Amygdala (tissue), 56 donors: ENCODE measurements at places on chromosomes 7 and 10.

DNA sequence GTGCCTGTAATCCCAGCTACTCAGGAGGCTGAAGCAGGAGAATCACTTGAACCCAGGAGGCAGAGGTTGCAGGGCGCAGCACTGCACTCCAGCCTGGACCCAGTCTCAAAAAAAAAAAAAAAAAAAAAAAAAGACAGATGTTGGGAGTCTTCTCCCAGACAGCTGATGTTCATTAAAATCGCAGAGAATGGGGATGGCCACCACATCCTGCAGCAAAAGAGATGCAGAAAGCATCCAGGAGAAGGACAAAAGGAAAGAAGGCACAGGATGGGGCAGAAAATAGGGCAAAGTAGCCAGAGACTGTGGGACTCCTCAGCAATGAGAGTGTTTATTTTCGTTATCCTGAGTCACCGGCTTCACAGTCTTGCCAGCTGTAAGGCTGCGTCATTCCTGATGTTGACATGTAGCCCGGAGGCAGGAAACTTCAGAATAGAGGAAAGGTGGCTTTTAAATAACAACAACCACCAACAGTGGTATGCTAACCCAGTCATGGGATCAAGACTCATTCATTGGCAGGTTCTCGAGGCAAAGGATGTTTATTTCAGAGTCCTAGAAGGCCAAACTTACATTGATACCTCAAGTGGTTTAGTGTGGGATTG lies 149.5 kb upstream of the SVIL start:
- DNase-seq = no peak

- no peak for DNase-seq
These were observed 32.5 kb upstream of the TMEM273 start for GRCh38 chr10:49220679-49221078.

DNA sequence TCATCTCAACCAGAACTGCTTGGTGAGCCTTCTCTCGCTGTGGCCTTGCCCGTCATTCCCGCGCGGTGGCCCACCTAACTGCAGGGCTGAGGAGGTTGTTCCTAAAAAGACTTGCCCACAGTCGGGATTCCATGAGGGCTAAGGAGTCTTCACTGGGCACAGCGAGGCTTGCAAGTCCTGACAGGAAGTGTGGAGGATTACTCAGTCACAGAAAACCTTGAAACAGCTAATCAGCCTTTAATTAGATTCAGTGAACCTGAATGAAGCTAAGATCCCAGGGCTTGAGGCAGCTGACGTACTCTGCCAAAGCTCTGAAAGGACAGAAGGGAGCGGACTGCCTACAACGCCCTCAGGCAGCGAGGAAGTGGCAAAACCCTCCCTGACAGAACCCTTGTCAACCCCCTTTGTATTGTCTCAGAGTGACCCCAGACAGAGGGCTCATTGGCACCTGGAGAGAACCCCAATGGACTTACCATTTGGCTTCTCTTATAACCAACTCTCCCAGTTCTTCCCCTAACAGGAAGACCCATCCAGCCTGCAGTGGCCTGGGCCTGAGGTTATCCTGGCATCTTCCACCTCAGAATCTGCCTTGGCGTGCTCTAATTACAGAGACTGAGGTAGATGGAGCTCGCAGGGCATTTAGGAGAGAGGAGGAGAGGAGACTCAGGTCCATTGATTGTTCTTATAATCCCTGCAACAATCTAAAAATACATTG lies 2.5 kb upstream of the LAMB4 start:
- no peak for DNase-seq

- DNase-seq = peak; percentile 99
These were observed 35.6 kb upstream of the SPDYE3 start for GRCh38 chr7:100271716-100272537.

- no peak for DNase-seq
These were observed 306.8 kb downstream of the WDR11 start for GRCh38 chr10:121157998-121158397.

GRCh38 chr7:133983685-133984419 lies 143.3 kb upstream of the LRGUK start:
- DNase-seq = no peak

- DNase-seq = no peak
These were observed 13.3 kb downstream of the ZNF438 start for GRCh38 chr10:31018356-31018750.

GRCh38 chr7:21134631-21135030 lies 293.3 kb upstream of the SP4 start:
- DNase-seq = no peak

GRCh38 chr10:20892796-20893195 lies 4.3 kb downstream of the NEBL start:
- DNase-seq = no peak

DNA sequence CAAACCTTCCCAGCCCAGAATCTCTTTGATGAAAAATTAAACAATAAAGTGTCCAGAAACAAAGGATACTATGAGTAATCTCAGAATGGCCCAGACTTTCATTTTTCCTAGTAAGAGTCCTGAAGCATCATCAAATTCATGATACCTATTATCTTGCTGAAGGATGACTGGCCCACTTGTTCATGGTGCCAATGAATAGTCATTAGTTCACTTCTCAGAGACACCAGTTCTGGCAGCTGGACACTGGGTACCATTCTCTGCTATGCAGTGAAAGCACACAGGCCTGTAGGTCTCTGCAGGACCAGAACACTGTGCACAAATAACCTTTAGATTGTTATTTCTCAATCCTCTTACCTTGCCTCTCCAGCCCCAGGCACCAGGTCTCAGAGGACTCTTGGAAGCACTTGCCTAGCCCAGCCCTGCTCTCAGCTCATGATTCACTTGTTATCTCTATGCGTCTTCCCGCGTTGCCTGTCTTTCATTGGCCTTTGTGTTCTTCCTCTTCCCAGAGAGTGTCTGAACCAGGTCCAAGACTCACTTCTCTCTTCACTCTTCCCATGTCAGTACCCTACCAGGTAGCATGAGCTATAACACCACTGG lies 98.1 kb upstream of the AGBL3 start:
- no peak for DNase-seq

GRCh38 chr7:98826387-98826786 lies 43.4 kb downstream of the TMEM130 start:
- DNase-seq = no peak

GRCh38 chr10:82890573-82890972 lies 1015.6 kb downstream of the NRG3 start:
- DNase-seq = no peak

- DNase-seq = no peak
These were observed 161.8 kb upstream of the CACNA2D1 start for GRCh38 chr7:82605247-82605864.

DNA sequence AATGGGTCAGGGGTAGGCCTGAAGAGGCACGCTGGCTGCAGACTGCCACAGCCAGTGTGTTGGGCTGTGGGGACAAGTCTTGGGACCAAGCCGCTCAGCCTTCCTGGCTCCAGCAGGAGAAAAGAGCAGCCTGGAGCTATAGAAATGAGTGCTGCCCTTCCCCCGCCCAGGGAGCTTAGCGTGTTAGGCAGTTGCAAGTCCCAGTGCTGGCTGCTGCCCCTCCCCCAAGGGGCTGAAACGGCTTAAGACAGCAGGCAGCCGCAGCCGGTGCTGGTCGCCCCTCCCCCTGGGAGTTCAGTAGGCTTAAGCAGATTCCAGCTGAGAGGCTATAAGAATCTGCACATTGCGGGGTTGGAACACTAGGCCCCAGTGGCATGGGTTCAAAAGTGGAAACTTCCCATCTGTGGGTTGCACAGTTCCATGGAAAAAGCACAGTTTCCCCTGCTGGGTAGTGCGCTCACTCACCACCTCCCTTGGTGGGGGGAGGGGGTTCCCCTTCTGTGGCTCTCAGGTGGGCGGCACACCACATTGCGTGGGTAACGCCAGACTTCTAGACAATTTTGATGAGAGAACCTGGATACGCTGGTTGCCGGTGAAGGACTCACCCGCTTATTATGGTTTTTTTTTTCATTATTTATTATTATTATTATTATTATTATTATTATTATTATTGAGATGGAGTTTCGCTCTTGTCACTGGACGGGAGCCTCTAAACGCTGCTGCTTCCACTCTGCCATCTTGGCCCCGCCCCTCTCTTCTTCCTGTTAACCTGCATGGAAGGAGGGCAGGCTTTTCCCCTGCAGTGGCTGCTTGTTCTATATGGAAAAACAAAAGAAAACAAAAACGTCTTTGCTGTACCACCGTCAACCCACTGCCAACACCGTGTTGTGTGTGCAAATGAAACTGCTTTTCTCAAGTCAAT lies 151.1 kb downstream of the CXCL12 start:
- no peak for DNase-seq

DNA sequence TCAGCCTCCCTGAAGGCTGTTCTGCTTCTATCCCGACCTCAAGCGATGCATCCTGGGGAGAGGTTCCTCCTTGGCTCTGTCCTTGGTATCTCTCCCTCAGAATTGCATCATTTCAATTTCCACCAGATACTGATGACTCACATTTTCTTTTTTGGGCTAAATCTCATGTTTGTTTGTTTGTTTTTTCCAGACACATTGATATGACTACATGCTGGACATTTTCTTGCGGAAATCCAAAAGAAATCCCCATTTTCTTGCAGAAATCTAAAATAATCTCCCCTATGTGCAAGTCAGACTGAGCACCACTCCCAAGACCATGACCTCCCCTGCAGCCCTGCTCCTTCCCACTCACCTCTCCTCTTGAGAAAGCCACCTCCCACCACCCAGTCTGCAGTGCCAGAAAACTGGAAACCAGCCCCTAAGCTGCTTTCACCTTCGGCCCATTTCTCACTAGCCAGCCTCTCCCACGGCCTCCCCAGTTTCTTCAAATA lies 260.2 kb upstream of the PRKCQ start:
- DNase-seq = no peak

DNA sequence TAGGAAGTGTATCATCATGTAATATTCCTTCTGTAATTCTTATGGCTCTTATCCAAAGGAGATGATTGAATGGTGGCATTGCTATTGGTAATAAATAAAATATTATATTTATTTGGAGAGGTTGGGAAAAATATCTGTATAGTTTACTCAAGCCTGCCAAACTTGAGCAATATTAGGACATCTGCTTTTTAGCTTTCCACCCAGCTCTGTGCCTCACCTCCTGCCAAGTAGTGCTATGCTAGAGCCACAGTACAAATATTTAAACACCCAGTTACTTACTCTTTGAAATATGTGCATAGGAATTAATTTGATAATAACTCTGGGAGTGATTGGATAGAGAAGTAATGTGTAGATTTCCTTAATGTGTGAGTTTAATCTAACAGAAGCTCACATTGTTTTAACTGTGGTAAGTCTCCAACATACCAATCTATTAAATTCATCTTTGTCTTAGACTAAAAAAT lies 129.2 kb downstream of the BBS9 start:
- no peak for DNase-seq

- DNase-seq = no peak
These were observed 557.4 kb downstream of the CALN1 start for GRCh38 chr7:71854546-71855397.

GRCh38 chr7:17608114-17608833 lies 309.8 kb downstream of the AHR start:
- no peak for DNase-seq

DNA sequence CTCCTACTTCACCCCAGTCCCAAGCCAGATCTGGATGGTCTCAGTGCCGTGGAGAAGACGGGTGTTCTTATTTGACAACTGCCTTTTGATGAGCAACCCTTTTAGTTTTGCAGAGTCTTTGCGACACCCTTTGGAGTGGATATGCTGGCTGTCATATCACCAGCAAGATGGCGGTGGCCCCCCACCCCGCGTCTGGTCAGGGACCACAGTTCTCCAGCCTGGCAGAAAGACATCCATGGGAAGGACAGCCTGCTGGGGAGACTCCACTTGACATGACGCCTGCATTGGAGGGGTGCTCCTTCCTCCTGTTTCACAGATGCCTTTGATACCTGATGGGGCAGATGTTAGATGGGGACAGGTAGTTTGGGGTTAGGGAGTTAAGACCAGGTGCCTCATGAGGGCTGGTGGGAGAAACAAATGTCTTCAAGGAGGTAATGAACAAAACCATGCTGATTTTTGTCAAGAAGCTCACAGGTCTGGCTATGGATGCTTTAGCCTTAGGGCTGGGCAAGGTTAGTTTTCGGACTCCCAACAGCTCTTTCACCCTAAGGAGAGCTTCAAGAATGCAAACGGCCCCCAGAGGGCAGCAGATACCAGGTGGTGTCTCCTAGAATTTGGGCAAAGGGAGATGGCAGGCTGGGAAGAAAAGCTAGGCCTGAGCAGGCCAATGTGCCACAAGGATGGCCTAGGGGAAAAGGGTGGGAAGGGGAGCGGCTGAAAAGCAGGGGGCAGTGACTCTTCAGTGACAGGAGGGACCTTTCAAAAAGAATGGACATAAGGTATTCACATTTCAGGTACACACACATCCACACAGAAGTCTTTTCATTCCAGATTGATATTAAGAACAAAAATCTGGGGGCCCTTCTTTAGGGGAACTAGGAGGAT lies 95.2 kb downstream of the CLEC2L start:
- no peak for DNase-seq

- DNase-seq = peak; percentile 81
These were observed 1.2 kb upstream of the ATP6V0E2 start for GRCh38 chr7:149872419-149873073.

DNA sequence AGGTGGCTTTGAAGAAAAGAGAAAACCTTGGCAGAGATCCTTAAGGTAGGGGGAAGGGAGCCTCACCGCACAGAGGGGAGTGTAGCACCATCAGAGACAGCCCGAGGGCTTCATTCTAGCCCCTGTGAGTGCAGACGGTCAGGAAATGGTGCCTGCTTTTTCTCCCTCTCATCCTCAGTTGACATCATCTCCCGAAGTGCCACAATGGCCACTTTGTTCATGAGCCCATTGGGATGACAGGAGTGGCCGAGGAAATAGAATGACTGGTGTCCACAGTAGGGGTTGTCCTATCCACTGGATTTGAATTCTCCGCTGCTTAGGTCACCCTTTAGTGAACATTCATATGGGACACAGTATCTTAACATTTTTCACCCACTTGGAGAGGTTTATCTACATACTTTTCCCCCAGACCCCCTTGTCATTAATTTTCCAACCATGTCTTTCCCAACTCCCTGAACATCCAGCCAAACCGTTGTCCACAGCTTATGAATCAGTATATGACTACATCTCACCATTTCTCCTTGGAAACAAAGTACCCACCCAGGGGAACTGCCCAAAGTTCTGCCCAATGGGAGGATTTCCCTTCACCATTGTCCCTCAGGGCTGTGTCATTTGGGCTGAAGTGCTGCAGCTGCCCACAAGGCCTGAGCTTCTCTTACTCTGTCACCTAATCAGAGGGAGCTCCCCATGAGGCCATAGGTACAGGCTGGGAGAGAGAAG lies 108.8 kb downstream of the ADCY1 start:
- no peak for DNase-seq

DNA sequence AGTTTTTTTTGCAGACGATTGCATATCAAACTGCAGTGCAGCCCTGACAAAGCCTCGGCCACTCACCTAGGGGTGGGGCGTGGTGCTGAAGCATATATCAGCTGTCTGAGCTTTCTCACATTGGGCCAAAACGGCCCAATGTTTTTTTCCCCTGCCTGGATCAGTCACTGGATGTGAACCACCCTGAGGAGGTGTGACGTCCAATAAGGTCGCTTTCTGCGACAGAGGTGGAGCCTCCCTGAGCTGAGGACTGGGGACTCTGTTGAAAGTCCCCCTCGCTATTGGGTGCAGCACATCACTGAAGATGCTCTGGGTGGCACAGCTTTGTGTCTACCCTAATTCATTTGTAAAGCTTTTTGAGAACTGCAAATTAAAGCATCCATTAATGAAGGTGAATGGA lies 60.9 kb downstream of the SEM1 start:
- no peak for DNase-seq

- DNase-seq = no peak
These were observed 1262.3 kb upstream of the PHF14 start for GRCh38 chr7:9711259-9711918.
